Activated CD4-positive, alpha-beta T cell treated with anti-CD3 and anti-CD28 coated beads, Interleukin-2, amount 10 ng/mL, durations not matched to agents 24 days and 14 days (primary cell): ENCODE measurements at places on chromosomes 1 and 21.
A peak's percentile ranks its signal among the peaks of the same experiment; 100 is the strongest.

GRCh38 chr1:55636696-55637095, 421.5 kb upstream of the USP24 start:
- H3K36me3 ChIP-seq: no peaks in the 10 kb centered on the region
- no peaks in the 10 kb centered on the region for H3K27me3 ChIP-seq
- H3K4me3 ChIP-seq: no peak overlapping the region
- no peak for DNase-seq
- H3K4me1 ChIP-seq: no peaks in the 10 kb centered on the region

- H3K27ac ChIP-seq: no peak overlapping the region
- no peak for DNase-seq
- H3K4me1 ChIP-seq: no peaks in the 10 kb centered on the region
Observed at GRCh38 chr1:159548126-159548525, 12.3 kb upstream of the OR10J5 start.

GRCh38 chr1:154429118-154429517, 24.0 kb downstream of the IL6R start:
- H3K4me3 ChIP-seq: no peak overlapping the region
- no peak overlapping the region for H3K27ac ChIP-seq
- peaks cover 1% of the 10 kb centered on the region for H3K36me3 ChIP-seq
- H3K27me3 ChIP-seq: peaks cover 2% of the 10 kb centered on the region
- H3K4me1 ChIP-seq: peaks cover 28% of the 10 kb centered on the region
- no peak for DNase-seq

DNA sequence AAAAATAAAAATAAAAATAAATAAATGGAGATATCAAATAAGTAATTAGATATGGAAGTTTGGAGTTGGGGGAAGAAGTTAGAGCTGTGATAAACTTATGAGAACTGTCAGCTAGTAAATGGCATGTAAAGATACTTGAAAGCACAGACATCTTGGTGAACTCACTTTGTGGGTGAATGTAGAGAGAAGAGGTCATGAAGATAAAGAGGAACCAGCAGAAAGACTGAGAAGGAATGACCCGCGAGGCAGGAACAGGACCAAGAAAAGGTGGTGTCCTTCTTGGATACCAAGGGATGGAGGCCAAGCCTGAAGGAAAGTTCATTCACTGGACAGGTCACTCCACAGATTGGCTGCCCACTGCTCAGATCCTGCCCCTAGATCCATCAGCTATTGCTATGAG, 4.7 kb upstream of the CAPZB start:
- H3K4me1 ChIP-seq: peaks cover 27% of the 10 kb centered on the region
- no peak overlapping the region for H3K4me3 ChIP-seq
- DNase-seq: no peak

DNA sequence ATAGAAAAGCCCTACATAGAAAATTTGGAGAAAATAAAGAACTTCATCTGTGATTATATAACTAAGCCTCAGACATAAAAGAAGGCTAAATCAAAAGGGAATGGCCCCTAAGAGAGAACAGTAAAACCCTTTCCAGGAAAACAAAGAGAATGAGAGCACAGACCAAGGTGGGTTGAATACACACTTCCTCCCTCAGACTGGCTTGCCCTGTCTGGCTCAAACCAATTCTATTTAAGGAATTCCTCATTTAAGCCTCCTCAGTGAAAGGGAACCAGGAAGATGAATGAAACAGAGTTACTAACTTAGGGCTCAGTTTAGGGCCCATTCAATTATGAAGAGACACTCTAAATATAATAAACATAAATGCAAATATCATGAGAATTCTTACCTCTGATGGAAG, 10.6 kb upstream of the SYT14 start:
- H3K4me3 ChIP-seq: no peak overlapping the region
- peaks cover 19% of the 10 kb centered on the region for H3K27me3 ChIP-seq
- no peaks in the 10 kb centered on the region for H3K4me1 ChIP-seq
- no peak for DNase-seq

DNA sequence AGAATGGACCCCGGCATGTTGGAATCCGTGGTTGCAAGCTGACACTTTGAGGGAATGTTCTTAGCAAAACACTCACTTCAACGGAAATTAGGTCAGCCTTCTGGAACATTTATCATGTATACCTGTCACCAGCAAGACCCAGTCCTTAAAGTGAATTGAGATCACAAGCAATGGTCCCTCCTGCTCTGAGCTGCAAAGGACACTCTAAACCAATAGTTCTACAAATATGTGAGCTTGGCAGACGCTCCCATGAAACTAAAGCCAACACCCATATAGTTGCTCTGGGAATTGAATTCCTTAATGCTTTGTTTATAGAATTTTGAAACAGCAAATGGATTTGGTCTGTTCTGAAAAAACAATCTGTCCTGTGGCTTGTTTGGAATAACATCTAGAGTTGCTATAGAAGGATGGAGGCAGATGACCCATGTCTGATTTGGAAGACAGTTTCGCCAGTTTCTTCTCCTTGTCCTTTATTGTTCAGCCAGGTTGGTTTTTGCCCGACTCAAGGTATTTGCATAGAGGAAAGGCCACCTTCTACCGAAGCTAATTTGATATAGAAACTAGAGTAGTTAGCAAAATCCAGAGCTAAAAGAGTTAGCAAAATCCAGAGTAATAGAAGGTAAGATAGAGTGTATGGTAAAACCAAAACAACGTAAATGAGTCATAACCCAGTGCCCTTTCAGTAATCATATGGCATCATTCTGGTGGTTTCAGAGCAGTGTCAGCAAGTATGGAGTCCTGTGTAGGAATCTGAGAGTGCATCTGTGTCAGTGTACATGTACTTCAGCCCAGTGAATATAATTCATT, 236.2 kb downstream of the NFIA start:
- peaks cover 2% of the 10 kb centered on the region for H3K36me3 ChIP-seq
- peak; percentile 67 for DNase-seq
- H3K4me1 ChIP-seq: peaks cover 27% of the 10 kb centered on the region
- H3K27me3 ChIP-seq: peaks cover 9% of the 10 kb centered on the region
- H3K27ac ChIP-seq: peak overlapping the region; percentile 74
- peak overlapping the region; percentile 56 for H3K4me3 ChIP-seq
